H4 (cell line): ENCODE measurements at places on chromosomes 4 and X. TPM values are rescaled to one million over a fixed set of nuclear protein-coding genes. Genes with fewer than 3 reads are reported as not detected.
A peak's percentile ranks its signal among the peaks of the same experiment; 100 is the strongest.

Gene HOPX
- not detected in 2 replicates for total RNA-seq

Gene SPANXD
- total RNA-seq = 65.9 and 74.7 TPM in 2 replicates

DNA sequence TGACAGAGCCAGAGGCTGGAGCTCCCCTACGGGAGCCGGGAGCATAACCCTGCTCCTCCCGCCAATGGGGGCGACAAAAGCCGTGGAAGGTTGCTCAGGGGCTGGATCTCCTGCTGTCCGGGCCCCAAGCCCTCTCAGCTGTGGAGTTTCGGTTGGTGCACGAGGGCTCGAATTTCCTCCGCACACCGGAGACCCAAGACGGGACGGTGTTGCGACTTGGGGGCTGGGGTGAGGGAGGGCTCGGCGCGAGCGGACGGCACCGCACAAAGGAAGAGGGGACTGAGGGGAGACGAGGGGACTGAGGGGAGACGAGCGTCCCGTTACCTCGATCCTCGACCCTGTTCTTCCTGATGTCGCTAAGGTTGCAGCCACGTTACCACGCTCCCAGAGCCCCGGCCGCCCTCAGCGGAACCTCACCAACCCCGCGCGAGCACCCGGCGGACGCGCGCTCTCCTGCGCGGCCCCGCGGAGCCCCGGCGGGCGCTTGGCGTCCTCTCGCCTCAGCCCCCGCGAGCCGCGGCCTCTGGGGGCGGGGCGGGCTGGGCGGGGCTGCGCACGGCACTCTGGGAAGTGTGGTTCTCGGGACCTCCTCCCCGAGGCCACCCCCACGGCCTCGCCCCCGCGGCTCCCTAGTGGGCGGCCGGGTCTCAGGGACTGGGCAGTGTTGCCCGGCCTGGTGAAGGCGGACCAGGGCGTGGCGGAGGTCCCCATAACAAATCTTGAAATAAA is at the start of gene KLHL8:
Gene KLHL8, minus strand, starts transcription at position 525 of the 729 bp plus-strand sequence. CDS start 25,079 bp downstream, outside the sequence.
- DNase-seq = peak; percentile 60

DNA sequence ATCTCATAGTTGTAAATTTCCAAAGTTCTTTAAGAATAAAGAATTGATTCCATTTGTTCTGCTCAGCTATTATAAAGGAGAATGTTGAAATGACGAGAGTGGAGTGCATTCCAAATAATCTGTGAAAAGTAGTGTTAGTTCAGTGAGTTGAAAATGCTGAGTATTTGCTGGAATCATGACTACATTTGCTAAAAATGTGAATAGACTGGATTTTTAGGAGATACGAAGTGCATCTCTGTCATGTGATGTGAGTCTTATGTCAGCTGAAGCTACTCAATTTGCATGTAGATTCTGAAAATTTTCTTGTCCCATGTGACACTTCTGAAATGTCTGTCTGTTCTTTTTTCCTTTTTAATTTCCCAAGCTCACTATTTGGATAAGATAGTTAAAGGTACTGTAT is 206.0 kb downstream of the DCTD start:
- DNase-seq = no peak
